Activated naive CD8-positive, alpha-beta T cell treated with anti-CD3 and anti-CD28 coated beads, Interleukin-2, amount 50 U/mL, for 16 hours (primary cell): ENCODE measurements at places on chromosomes 11 and 22.
A peak's percentile ranks its signal among the peaks of the same experiment; 100 is the strongest.

DNA sequence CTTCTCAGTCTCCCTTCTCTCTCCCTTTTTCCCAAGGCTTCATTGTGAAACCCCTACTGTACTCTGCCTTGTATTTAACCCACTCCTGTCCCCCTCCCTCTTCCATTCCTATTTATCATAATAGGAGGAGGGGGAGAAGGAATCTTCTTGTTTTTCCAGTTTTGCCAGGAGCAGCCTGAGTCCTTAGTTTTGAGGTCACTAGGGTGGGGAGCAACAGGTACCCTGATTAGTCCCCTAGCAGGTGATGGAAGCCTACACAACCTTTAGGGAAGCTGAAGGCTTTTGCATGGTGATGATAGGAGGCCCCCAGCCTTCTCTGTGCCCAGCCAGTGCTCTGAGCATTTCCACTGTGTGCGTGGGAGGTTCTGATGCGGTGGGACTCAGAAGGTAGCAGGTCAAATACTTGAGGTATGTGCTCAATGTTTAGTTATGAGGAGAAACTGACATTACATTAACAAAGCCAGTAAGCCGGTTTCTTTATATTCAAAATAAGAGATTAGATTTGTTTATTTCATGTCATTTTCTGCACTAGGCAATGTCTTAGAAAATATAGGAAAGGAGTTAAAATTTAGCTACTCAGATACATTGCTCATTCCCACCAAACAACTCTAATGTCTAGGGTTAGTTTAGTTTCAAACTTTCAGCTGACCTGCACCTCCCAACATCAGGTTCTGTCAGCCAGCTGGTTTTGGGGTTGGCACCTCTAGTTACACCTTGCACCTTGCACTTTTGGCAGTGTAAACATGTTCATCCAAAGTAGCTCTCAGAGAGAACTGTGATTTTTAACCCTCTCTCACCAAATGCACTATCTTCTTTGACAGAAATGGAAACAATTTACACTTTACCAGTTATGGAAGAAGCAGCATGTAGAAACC lies 26.0 kb downstream of the PARVA start:
- DNase-seq, result no peak

DNA sequence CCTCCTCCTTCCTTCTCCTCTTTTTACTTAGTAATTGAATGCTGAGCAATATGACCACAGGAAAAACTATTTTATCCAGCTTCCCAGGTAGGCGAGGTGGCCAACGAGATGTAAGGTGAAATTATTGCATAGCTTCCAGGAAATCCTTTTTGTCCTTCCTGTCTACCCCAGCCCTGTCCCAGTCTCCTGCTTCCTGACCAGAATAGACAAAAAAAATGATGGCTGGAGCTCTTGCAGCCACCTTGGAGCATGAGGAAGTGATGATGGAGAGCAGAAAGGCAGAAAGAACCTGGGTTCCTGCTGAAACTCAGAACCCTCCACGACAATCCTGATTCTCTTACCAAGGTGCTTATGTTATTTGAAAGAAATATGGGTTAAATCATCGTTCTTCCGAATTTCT lies 33.9 kb downstream of the DUSP8 start:
- no peak for DNase-seq

DNA sequence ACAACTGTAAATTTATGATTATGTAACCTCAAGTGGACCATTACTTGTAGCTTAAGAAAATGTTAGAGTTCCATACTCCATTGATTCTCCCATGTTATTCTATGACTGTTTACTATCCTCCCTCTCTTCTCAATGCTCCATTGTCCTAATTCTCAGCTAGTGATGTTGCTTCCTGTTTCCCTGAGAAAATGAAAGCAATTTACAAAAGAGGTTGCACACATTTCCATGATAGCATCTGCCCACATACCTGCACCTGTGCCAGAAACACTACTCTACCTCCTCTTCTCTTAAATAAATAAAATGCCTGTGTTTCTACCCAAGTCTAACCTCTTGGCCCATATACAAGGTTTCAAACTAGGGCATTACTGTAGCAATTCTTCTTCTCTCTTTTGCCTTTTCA lies 1620.9 kb downstream of the FAM181B start:
- no peak for DNase-seq

DNA sequence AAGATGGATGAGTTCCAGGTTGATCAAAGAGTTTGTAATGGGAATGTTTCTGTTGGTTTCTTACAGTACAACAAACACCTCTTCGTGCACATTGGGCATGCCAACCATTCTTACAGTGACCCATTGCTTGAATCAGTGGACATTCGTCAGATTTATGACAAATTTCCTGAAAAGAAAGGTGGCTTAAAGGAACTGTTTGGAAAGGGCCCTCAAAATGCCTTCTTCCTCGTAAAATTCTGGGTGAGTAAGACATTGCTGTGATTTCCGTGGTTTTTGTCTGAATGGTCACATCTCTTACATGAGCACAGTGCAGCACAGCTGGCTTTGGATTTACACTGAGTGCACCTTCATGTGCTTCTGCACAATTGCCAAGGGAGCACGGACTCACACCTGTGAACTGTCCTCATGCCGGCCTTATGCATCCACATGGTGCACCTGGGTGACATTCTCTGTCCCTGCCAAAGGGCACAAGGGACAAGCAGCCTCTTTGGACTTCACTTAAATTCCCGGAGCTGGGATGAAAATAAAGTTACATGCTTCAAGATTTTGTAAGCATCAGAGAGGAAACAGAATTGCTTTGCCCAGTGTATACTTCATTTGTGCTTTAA lies 107.1 kb upstream of the RASSF10 start:
- DNase-seq, result no peak

GRCh38 chr11:112516261-112516660 lies 255.6 kb upstream of the PLET1 start:
- DNase-seq, result no peak

DNA sequence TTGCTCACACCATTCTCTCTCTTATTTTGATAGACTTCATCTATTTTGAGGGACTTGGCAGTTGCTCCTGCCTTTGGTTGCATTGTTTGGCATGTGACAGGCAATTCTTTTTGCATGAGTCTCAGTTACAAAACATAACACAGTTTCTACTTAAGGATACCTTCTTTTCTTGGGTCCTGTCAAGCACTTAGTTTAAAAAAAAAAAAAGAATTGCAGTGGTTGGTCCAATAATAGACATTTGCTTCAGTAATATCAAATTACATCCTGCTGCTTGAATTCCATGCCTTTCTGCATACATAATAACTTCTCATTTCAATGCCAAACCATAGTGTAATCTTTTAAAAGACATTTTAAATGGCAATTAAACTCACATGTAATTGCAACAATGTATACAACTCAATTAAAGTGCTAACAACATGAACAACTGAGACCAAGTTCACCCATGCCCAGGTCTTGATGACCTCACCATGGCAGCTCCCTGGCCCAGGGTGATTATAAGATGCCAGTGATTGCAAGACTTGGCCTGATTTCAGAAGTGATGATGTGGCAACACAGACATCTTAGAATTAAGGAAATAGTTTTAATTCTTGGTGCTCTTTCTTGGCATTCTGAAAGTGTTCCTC lies 32.2 kb upstream of the PLET1 start:
- DNase-seq, result no peak

DNA sequence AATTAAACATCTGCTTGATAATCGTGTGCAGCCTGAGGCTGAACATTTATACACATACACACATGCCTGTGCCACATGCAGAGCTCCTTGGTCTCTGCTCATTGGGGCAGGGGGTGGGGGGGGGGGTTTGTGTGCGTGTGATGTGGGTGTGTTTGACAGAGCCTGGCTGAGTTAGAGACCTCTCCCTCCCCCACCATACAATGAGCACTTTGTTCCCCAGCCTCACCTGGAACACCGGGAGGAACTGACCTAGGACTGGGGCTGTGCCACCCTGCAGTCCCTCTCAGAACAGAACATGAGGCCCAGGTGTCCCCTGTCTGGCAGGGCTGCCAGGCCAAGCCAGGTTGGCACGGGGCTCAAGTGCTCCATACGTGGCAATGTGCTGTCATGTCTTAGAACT lies 96.6 kb downstream of the TP53I11 start:
- DNase-seq, result no peak

DNA sequence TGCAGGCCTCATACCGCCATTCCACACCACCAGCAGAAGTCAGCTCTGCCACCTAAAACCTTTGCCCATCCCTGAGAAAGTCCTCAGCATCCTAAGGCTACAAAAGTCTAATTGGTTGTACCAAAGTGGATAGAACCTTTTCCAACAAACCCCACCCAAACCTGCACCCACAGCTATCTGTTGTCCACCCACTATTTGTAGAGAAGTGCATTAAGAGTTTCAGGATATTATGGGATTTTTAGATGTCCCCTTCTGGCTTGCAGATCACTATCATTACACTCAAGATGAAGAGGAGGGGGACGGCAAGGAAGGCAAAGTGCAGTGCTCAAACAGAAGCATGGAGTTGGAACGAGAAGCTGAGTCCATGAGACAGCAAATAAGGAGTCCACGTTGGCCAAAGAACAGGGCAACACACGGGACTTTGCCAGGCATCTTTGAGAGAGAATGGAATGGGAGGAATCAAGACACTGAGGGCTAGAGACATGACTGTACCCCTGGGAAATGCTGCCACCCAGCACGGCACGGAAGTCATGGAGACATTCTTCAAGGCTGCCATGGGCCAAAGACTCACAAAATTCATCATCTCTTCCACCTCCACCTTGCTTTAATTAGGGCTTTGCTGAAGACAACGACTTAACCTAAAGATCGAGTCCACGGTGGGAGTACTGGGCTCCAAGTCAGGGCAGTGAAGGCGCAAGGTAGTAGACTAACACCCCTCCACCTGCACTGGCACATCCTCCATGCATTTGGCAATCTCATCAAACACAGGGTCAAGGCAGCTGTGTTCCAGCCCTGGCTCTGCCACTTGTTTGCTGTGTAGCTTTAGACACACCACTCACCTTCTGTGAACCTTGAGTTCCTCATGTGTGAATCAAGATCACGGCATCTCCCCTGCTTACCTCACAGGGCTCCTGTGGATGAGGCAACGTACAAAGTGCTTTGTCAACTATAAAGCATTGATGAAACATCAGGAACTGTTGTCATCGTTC lies 112.9 kb upstream of the TMEM45B start:
- DNase-seq, result no peak

- no peak for DNase-seq
These were observed 4.9 kb upstream of the LINC01488 start for GRCh38 chr11:69476509-69476961.

- peak; percentile 14 for DNase-seq
These were observed 33.0 kb upstream of the P2RY2 start for GRCh38 chr11:73184953-73185671.

DNA sequence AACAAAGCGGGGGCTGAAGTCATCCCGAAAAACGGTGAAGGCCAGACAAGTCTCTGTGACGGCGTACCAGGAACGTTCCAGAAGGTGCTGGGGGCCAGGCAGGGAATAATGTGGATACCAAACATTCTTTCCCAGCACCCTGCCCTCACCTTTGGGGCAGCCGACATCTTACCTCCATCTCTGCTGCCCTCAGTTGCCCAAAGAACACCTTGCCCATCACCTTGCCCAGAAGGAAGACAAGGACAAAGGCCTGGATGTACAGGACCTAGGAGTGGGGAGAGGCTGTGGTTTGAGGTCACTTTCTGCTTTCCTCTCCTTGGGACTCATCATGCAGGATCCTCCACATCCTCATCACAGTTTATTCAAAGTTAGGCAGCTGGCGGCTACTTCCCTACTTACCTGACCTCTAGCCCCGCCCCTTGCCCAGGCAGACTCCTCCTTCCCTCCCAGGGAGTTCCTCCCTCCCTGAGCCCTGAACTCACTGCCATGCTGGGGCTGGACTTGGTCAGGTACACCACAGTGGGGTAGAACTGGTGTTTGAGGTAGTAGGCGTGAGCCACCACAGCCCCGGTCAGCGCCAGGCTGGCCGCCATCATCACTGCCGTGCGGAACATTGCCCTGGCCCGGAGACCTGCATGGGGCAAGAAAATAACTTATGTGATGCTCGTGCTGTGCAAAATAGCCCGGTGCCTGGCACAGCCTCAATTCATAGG lies 1.2 kb downstream of the SYVN1 start:
- no peak for DNase-seq

DNA sequence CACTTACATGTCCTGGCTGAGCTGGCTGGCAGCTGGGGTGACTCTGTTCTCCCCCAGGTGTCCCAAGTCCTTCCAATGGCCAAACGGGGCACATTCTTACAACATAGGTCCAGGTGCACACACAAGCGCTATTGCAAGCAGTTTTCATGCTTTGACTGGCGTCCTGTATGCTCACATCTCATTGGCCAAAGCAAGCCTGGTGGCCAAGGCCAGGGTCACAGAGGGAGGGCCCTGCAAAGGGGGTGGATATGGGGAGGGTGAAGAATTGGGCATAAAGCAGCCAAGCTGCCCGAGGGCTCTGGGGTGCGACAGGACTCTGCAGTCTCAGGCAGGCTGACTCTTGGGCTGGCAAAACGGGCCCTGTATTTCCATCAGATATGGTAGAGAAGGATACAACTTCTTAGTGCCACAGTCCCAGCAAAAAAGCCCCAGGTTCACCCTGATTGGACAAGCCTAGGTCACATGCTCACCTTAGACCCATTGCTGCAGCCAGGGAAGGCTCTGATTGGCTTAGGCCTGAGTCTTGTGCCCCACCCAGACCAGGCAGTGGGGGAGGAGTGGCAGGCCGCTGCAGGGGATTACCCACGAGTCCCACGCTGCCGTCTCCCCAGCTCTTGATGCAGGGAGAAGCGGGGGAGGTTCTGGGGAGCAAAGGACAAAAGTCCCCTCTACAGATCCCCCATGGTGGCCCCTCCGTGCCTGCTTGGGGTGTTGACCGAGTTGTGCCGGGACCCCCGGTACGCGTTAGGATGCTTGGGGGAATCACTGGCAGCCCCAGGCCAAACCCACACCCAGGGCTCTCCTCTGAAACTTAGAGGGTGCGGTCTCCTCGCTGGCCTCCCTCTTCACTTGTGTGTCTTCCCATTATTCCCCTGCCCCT lies 110.8 kb downstream of the ARHGAP8 start:
- DNase-seq, result no peak

GRCh38 chr11:60334005-60334620 lies 7.1 kb downstream of the MS4A6E start:
- DNase-seq, result peak; percentile 25

GRCh38 chr11:32290783-32291182 lies 144.6 kb downstream of the WT1 start:
- no peak for DNase-seq

DNA sequence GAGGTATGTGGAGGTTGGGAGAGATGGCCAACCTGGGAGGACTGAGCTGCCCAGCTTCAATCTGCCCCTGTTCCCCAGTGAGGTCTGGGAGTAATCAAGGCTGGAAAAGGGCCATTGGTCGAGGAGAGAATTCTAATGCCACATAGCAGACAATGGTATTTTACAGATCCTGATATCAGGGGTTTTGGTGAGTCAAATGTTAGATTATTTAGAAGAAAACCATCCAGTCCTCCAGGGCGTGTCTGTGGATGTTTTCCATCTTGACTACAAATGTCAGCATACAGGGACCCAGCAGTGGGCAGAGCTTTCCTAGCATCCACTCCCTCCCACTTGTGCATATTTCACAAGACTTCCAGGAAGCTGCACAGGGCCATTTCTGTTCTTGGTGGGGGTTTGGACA lies 107.9 kb downstream of the SCN3B start:
- no peak for DNase-seq

DNA sequence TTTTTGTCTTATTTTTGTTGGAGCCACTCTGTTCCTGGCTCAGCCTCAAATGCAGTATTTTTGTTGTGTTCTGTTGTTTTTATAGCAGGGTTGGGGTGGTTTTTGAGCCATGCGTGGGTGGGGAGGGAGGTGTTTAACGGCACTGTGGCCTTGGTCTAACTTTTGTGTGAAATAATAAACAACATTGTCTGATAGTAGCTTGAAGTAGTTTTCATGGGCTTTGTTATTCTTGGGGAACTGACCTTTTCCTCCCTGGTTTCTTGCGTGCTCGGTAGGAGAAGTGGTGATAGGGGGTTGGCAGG lies 6.0 kb upstream of the MCM5 start:
- DNase-seq, result no peak

GRCh38 chr11:31651822-31652221 lies 142.3 kb downstream of the ELP4 start:
- no peak for DNase-seq
